Left kidney (tissue), 8 donors: ENCODE measurements at places on chromosomes 12 and 14. TPM values are rescaled to one million over a fixed set of nuclear protein-coding genes. Genes with fewer than 3 reads are reported as not detected.

BORCS5 gene
- 9.0 TPM for polyA plus RNA-seq

CHST11 gene
- 8.0 TPM for polyA plus RNA-seq

RPGRIP1 gene
- 0.58 TPM for polyA plus RNA-seq

SYNE3 gene
- 2.5 TPM for polyA plus RNA-seq

DPPA3 gene
- polyA plus RNA-seq: 0.17 TPM

CAPZA3 gene
- polyA plus RNA-seq: 0.38 TPM

GRIP1 gene
- polyA plus RNA-seq: 26.9 TPM

ABHD12B gene
- 0.47 TPM for polyA plus RNA-seq

DNA sequence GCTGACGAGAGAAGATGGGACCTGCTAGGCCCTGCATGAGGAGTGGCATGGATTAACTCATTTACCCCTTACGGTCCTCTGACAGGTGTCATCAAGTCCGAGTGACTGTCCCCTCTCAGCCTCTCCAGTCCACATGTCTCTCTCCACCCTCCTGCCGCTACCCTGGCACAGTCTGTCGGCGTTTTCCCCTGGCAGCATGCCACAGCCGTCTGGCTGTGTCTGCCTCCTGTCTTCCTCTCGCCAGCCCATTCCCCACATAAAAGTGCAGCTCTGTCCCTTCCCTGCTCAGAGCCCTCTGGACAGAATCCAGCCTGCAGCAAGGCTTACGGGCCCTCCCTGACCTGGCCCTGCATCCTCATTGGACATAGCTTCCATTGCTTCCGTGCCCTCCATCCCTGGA lies 45.6 kb downstream of the UBE3B start:
- no peak for DNase-seq

DNA sequence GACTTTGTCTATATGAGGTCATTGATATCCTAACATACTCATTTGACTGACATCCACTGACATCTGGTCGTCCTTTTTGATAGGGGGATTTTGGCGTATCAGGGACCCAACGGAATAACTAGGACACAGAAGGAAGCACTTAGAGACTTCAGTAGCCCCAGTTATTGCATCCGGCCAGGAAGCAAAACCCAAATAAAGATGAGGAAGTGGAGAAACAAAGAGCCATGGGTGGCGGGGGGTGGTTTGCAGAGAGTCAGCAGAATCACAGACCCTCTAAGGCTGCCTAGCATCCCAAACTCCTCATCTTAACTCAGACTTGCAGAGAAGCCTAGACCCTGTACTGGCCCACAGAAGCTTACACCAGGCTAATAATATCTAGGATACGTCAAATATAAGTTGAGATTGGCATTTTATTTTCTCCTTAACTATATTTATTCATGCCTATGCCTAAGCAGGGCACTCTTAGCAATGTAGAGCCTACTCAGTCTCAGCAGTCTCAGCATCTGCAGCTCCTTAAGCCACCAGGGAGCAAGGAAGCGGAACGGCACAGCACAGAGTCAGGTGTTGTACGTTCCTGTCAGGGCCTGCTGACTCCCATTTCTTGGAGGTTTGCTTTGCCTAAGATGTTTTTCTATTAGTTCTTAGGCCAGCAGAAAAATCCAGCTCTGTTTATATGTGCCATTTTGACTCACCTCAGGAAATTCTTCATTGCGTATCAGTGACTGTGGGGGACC lies 45.1 kb downstream of the KCNA1 start:
- DNase-seq: peak; percentile 10

GRCh38 chr12:40192704-40193255 lies 32.0 kb upstream of the LRRK2 start:
- no peak for DNase-seq

GRCh38 chr12:7905071-7905470 lies 30.9 kb downstream of the SLC2A3 start:
- peak; percentile 58 for DNase-seq

DNA sequence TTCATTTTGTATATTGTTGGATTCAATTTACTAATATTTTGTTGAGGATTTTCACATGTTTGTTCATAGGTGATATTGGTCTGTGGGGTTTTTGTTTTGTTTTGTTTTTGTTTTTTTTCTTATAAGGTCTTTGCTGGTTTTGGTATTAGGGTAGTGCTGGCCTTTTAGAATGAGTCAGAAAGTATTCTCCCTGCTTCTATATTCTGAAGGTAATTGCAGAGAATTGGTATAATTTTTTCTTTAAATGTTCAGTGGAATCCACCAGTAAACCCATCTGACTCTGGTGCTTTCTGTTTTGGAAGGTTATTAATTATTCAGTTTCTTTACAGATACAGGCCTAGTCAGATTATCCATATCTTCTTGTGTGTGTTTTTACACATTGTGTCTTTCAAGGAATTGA lies 8.9 kb downstream of the TOGARAM1 start:
- DNase-seq: no peak

- no peak for DNase-seq
Observed at GRCh38 chr12:109554761-109555160, 18.5 kb downstream of the MMAB start.

DNA sequence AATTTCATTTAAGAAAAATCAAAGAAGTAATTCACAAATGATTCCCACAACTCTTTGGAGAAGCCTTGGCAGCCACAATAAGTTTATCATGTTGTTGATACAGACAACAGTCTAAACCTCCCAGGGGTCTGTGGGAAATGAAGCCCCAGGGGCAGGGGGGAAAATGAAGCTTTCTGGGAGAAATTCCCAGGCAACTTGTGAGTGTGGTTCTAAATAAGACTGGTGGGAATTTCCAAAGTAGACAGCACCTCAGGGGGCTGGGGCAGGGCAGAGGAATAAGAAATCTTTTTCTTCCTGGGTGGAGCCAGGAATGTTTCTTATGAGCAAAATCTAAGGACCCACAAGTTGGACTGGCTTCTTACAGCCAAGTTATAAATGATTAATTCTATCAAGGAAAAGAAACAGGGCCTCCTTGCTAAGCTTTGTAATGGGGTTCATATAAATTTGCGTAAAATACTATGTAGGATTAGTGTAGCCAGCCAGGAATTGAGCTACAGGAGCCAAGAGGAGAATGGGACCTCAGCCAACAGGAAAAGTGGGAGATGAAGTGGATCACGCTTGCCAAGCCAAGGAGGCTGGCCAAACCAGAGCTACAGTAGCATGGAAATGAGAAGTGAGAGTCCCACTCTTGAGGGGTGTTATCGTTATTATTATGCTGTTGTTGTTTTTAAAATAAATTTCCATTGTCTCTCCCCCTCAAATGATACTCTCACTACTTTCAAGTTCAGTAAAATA lies 182.9 kb upstream of the FAR2 start:
- peak; percentile 25 for DNase-seq

GRCh38 chr12:100715976-100716944 lies 78.3 kb upstream of the ANO4 start:
- DNase-seq: no peak

DNA sequence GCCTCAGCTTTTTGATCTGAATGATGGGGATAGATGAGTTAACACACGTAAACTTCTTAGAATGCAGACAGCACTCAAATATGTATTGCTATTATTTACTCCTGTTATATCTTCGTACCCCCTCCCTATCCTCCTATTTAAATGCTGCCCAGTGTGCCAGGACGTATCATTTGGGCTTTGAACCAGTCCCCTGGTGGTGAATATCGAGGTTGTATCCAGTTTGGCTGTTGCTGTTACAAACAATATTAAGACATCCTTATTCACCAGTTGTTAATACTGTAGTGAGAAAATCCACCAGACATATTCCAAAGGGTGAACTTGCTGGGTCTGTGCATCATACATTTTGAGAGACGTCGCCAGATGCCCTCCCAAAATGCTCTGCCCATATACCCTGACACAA lies 51.5 kb upstream of the FOXN3 start:
- DNase-seq: no peak

GRCh38 chr12:50564237-50564947 lies 59.6 kb downstream of the DIP2B start:
- no peak for DNase-seq

DNA sequence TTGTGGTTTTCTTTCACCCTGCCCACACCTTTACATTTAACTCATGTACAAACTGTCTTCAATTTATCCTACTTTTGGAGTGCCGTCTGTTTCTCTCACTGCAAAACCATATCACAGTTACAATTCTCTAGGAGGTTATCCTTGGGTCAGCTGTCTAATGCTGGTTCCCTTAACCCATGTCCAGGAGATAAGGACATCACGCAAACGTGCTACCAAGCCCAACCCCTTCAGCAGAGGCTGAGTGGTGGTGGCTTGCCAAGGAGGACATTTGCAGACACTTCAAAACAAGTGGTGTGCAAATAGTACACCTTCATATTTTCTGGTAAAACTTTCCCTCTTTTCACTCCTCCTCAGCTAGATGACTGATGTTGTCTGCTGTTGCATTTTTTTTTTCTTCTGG lies 167.9 kb downstream of the PAX9 start:
- no peak for DNase-seq

GRCh38 chr14:100651999-100652508 lies 64.8 kb upstream of the BEGAIN start:
- no peak for DNase-seq

- no peak for DNase-seq
Observed at GRCh38 chr14:99333841-99334635, 62.0 kb upstream of the BCL11B start.

DNA sequence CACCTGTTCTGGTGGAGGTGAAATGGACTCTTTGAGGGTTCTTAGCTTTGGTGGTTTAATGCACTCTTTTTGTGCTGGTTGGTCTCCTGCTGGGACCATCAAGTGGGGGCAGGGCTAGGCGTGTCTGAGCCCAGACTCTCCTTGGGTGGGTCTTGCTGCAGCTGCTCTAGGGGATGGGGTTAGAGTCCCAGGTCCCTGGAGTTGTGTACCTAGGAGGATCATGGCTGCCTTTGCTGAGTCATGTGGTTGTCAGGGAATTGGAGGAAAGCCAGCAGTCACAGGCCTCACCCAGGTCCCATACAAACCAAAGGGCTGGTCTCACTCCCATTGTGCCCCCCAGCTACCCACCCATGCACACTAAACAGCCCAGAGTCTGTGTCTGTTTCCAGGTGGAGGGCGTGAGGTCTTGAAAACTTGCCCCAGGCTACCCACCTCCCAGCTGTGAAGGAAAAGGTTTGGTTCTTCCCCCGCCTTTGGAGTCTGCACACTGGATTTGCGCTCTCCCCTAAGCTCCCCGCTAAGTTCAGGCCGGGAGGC lies 387.7 kb downstream of the TMTC2 start:
- no peak for DNase-seq

DNA sequence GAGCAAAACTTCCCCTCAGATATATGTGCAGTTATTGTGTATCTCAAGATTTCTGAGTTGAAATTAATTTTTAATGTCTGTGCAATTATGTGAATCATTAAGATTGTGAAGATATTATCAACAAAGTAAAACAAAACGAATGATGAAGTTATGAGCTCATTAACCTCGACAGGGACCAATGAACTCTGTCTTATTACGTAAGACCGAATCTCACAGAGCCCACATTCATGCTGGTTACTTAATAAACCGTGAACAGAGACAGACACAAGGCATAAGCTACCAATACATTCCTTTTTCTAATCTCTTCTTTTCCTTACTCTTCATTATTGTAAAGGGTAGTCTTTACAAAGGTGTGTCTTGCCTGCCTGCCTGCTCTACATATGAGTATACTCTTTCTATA lies 568.7 kb downstream of the RPS29 start:
- DNase-seq: no peak
